ENCODE measurements at places on chromosomes 16 and 17.

DNA sequence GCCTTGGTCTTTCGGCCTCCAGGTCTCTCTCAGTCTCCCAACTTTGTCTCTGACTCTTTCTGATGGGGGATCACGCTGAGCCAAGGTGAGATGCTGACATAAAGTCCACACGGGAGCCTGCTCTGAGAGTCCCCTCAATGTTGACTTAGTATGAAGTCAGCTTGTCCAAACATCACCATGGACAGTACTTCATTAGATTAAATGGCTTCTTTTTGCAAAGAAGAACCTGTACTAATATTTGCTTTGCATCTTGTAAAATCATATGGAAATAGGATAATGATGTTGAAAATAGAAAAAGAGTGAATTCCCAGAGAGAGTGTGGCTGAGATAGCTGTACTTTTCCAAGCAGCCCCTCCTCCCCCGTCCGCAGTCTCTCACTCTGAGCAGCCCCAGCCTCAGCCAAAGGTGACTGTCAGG is 56.7 kb upstream of the SIAH1 start:
- no peak for DNase-seq

- no peak for DNase-seq
Observed at GRCh38 chr16:1691276-1691675, 13.2 kb downstream of the JPT2 start.

GRCh38 chr16:47056688-47057629 is 83.5 kb upstream of the DNAJA2 start:
- no peak for DNase-seq

DNA sequence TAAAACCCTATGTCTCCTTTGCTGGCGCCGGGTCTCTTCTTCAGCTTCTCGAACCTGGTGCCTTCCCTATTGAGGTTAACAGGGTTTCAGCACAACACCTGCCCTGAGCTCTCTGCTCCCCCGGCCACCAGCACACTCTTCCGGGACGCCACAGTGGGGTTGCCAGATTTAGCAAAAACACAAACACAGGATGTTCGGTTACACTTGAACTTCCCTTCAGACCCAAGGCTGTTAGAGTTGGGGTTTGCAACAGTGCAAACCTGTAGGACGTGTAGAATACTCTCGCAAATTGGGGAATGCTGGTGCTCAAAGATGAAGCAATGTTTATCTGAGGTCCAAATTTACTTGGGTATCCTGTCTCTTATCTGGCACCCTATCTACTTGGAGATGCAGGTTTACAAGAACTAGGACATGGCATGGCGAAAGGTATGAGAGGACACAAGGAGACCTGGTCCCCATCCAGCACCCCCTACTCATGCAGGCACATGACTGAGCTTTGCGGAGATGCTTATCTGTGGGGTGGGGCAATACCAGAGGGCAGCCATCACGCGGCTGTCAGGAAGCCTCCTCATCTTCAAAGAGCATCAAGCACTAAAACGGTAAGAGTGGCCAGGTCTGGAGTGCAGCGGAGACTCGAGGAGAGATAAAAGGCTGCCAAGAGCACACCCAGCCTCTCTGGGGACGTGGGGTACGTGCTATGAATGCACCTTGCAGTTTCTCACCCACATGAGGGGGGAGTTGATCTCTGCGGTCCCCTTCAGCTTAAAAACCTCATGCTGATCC is 52.8 kb downstream of the SDK2 start:
- DNase-seq = peak; percentile 82

- no peak for DNase-seq
Observed at GRCh38 chr17:83064732-83065659, 14.4 kb upstream of the METRNL start.

GRCh38 chr16:30894540-30895368 is 877 bp upstream of the BCL7C start:
- DNase-seq = no peak

GRCh38 chr17:11309033-11309432 is 68.0 kb downstream of the SHISA6 start:
- DNase-seq = no peak

- no peak for DNase-seq
Observed at GRCh38 chr17:42474276-42474675, 15.6 kb downstream of the ATP6V0A1 start.

- no peak for DNase-seq
Observed at GRCh38 chr17:50205963-50206505, 4.6 kb upstream of the COL1A1 start.

DNA sequence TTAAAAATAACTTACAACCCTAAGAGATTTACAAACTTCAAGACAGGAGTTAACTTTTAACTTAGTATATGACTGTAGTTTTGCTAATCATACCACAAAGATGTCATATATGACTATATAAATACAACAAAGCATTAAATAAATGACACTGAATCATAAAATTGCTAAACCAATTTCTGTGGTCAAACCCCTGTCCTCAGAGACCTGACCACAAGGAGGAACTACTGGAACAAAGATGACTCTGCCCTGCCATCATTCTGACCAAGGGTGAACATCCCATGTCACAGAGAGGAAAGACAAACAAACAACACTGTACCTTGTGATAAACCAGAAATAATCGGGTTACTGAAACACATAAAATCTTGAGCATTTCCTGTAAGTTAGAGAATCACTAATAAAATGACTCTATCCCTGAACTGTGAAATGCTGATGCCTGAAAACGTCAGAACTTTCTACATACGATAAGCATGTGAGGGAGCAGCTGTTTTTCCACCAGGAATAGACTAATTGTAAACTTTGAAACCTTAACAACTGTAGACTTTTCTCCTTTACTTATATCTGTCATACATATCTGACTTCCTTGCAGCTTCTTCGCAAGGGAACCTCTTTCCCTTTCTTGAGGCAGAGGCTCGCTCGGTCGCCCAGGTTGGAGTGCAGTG is 47.9 kb downstream of the WDR59 start:
- no peak for DNase-seq

- DNase-seq = peak; percentile 85
Observed at GRCh38 chr17:45385331-45385997, 47.2 kb downstream of the ARHGAP27 start.

- no peak for DNase-seq
Observed at GRCh38 chr17:75856062-75856756, 1.1 kb upstream of the WBP2 start.
